ENCODE measurements at places on chromosomes 1 and 21.

DNA sequence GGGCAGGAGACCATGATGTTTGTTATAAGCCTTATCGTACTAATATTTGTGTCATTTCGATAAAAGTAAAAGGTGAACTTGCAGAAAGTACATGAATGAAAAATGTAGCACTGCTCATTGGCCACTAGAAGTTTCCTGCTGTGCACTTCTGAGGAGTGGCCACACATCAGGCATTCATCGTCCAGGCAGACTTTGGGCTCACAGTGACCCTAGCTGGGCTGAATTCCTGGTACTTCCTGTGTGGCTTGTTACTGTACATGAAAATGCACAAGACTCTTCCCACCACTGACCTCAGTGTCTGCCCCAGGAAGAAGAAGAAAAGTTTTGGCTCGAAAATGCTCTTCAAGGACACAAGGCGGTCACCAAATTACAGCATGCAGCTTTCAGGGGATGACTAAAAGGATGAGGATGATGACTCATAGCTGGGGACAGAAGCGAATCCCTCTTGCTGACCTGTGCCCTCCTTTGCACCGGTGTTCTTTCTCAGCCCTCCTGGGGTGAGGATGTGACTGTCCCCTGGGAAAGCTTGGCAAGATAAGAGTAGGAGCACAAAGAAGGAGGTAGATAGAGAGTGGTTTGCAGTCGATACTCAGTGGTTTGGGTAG, 252.4 kb upstream of the KAZN start:
- DNase-seq: peak; percentile 37

DNA sequence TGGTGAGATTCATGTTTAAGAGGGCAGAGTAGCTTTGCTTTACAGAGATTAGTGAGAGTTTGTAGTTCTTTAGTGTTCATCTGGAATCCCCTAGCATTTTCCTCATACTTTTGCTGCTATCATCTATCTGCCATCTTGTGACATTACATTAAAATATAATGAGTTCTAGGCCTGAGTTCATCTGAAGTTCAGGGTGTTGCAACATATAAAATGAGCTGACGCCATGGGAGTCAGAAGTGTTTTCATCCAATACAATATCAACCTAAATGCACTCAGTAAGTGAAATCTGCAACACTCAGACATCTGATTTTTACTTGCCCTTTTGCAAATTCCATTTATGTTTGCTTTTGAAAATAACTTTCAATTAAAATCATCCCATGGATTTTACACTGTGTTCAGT, 153.8 kb downstream of the NTNG1 start:
- DNase-seq: no peak

- no peak for DNase-seq
These were observed 10.0 kb downstream of the PCSK9 start for GRCh38 chr1:55049271-55049913.

GRCh38 chr1:40563266-40563665, 31.8 kb downstream of the ZNF684 start:
- no peak for DNase-seq

DNA sequence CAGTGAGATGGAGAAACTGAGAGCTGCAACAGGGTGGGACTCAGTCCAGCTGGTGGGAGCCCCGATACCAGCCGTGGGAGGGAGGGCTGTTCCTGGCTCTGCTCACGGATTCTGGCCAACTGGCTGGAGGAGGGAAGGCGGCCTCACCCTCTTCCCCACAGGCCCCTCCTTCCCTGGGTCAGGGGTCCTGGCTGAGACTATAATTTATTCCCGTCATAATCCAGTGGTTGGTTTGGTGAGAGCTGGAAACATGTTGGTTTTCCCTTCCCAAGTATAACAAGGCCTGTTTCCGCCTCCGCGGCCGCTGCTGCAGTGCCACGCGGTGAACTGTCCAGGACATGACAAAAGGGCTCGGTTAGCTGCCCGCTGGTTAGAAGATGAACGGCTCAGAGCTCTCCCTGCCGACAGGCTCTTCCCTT, 10.0 kb downstream of the PTPRF start:
- DNase-seq: peak; percentile 54

DNA sequence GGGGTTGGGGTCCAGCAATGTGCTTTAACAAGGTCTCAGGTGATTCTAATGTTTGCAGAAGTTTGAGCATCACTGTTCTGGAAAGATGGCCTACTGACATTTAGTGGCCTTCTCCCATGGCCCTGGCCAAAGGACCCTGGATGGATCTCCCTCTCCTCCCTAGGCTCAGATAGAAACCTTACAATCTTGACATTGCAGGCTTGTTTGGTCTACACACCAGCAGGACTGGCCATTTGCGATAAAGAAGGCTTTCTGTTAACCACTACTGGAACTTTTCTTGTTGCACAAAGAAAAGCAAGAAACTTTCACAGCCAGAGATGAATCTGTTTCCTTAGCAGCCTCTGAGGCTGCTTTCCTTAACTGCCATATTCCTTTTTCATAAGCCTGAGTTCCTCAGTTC, 6.2 kb downstream of the DNALI1 start:
- DNase-seq: no peak

DNA sequence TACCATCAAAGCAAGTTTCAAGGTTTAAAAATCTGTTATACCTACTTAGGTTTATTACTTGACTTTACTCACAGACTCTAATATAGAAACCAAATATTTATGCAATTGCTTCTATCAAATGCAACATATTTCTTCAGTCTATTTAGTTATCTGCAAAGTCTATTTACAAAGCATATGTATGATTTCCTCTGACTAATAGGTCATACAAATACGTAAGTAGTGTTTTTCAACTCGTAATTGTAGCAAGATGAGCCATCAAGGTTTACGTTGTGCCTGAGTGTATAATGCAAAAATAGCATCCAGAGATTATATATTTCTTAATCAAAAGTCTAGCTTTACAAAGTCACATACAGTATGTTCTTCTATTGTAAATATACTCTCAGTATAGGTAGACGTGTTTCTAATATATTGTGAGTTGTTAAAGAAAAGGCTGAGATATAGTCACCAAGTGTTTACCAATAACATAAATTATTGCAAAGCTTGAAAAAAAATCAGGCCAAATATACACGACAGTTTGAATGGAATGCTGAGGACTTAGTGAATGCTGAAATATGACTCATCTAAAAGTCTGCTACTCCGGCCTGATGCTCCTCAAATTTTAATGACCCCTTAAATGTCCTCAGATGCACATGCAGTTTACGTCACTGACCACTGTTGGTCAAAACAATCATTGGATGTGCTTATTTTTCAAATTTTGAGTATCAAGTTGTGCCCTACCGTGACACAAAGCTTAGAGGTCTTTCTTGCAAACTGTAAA, 48.4 kb downstream of the ADAMTS5 start:
- DNase-seq: no peak

DNA sequence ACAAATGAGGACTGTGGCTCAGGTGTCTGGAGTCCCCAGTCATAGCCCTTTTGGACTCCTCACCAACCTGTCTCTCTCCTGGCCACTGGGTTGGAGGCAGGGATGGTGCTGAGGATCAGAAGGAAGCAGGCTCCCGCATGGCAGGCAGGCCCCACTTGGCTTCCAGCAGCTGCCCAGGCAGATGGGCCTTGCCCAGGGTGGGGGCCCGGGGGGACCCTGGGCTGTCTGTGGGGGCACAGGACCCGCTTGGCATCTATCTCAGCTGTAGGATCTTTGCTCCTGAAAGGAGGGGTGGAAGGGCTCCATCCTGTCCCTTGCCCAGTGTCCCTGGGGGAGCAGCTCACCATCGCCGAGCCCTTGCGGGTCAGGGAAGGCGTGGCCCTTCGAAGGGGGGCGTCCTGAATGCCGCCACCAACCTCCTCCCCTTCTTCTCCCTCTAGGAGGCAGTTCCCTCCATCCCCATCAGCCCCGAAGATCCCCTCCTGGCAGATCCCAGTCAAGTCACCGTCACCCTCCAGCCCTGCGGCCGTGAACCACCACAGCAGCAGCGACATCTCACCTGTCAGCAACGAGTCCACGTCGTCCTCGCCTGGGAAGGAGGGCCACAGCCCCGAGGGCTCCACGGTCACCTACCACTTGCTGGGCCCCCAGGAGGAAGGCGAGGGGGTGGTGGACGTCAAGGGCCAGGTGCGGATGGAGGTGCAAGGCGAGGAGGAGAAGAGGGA, 154.5 kb downstream of the PEX14 start:
- no peak for DNase-seq

- no peak for DNase-seq
These were observed 183.6 kb downstream of the GIPC2 start for GRCh38 chr1:78229344-78229743.

DNA sequence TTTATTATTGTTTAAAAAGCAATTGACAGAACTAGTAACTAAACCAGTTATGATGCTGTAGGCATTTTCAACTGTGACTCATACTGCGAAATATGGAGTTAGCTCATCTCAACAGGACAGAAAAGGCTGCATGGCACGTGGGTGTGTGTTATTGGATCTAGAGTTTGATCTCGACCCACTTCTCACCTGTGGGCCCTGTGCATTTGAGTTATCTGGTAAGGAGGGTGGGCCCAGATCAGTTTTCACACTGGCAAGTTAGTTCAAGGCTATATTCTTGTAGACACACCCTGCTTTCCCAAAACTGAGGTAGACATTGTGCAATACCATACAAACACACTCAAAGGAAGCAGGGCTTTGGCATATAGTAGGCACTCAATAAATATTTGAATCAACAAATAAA, 71.3 kb upstream of the PRDX6 start:
- no peak for DNase-seq

- peak; percentile 8 for DNase-seq
These were observed 18.1 kb downstream of the GALNT2 start for GRCh38 chr1:230085178-230085515.

GRCh38 chr21:35100349-35100811, 51.3 kb upstream of the RUNX1 start:
- DNase-seq: no peak

DNA sequence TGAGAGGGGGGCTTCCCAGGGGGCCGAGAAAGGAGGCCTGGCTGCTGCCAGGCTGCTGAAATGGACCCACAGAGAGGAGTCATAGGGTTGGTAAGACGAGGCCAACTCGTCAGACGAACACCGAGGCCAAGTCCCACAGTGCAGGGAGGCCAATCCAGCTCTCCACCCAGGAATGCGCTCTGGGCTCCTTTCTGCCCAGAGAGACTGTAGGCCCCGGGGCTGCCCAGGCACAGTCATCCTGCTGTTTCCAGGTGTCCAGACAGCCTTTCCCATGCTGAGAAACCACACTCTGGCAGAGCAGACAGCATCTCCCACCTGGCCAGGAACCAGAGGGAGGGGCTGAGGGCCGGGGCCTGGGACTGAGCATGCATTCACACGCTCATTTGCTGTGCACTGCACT, 26.7 kb upstream of the RSPO1 start:
- DNase-seq: no peak

- DNase-seq: peak; percentile 55
These were observed 23.3 kb upstream of the GBP2 start for GRCh38 chr1:89149229-89149628.

DNA sequence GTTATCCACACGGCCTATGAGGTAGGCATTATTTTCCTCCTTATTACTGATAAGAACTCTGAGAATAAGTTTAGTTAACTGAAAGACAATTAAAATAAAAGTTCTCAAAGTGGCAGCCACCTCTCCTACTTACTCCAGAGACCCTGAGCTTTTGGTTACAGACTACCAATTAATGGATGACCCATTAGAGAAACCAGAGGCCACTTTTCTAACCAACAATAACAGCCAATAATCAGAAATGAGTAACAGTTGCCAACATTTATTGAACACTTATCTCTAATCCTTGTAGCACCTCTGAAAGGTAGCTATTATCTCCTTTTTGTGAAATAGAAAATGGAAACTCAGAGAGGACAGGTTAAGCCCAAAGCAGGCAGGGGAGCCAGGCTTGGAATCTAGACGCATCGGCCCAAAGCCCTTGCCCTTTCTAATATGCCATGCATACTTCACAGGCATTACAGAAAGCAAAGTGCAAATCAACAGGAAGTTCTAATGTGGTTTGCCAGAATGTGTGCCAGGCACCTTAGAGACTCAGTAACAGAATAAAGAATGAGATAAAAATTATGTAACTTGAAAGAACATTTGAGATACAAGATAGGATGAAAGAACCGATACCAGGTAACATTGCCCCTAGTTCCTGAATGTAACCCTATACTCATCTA, 50.0 kb downstream of the BEND5 start:
- no peak for DNase-seq

DNA sequence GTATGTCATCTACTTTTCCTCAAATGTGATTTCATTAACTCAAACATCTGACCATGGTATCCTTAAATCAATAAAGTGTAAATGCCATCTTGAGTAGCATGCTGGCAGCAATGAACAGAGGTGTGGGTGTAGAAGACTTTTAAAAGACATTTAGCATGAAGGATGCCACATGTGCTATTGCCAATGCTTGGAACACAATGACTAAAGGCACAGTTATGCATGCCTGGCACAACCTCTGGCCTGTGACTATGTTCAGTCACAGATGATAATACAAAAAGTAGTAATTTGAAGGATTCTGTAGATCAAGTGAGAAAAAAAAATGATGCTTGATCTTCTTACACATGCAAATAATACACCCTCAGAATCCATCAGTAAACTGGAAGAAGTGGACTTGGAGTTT, 938.9 kb upstream of the ADGRL4 start:
- DNase-seq: no peak

- DNase-seq: no peak
These were observed 177.5 kb downstream of the ROR1 start for GRCh38 chr1:63951059-63951946.

GRCh38 chr1:201272799-201273198, 10.5 kb upstream of the PKP1 start:
- DNase-seq: no peak

DNA sequence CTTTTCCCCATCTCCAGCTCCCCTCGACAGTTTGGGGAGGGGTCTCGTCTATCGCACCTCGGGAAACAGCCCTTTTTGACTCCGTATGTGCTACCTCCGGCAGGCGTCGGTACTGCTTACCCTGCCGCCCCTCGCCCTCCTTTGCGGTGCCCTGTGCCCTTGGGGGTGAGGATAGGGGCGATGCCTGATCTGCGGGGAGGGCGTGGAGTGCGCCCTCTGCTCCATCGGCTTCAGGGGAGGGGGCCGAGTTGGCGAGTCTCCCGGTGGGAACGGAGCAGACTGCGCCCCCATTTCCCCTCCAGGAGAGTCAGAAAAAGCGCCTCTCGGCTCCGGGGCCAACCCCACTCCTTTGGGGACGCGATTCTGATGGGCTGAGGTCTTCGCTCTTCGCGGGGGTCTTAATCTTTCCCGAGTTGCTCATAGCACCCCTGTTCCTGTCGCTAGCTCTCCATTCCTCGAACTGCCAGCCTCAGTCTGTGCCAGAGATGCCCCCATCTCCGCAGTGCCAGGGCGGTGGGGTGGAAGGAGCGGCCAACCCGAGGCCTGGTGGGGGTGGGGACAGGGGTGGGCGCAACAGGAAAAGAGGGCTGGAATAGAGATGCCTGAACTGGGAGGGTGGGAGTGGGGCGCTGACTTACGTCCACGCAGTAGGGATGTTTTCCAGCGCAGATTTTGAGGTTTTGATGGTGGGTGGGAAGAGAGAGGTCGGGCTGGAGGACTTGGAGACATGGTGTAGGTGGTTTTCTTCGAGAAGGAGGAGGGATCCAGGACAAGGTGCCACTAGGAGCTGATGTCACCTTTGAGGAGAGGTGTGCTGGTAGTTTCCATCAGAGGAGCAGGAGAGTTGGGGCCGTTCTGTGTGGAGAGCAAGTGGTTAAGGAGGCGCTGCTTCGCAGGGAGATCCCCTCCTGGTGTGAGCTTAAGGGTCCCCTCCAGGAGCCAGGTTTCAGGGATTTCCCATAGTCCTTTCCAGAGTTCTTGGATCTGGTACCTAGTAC, 674 bp downstream of the PPFIA4 start:
- DNase-seq: no peak

All from adrenal gland (tissue), 19 donors.